ENCODE measurements at places on chromosomes 7 and 10.
A peak's percentile ranks its signal among the peaks of the same experiment; 100 is the strongest.

DNA sequence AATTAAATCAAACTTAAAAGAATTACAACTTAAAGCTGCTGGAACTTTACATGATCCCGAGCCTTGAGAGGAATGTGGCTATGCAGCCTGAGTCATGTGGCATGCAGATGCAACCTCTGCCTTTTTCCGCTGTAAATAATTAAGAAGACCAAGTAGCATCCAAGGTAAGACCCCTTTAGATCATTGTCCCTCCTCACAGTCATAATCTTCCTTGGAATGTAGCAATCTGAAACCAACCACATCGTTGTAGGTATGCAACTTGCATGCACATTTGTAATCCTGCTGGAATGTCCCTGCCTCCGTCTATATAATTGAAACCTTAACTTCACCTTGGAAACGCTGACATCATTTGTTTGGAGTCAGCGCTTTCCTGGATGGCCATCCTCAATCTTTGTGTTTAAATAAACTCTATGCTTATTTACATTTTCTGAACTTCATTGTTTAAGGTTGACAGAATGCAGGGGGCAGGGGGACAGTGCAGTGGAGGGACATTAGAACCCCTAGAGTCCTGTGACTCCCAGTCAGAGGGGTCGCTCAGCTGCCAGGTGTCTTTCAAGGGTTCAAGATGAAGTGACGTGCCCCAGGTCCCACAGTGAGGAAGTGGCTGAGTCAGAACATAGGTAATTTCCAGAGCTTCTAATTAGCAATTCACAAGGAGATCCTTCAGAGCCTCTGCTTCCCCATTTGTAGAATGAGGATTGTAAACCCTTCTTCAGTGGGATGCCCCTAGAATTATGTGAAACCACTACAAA, 110.7 kb downstream of the RALA start:
- DNase-seq = peak; percentile 23

- DNase-seq = no peak
Observed at GRCh38 chr10:101691081-101691480, 3.9 kb downstream of the FBXW4 start.

DNA sequence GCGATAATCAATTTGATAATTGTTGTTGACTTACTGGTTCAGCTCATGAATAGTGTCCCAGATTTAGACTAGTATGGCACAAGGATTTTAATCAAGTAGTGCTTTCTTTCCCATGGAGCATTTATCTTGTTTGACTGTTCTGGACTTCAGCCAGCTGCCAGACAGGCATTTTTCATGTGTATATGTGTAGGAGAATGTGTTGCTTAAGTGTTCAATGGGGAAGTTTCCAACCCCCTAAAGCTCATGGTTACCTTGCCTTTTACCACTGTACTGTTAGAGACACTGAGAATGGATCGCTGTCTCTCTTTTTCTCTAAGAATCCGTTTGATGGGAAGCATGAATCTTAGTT, 103.9 kb downstream of the LRRC4 start:
- peak; percentile 44 for DNase-seq

DNA sequence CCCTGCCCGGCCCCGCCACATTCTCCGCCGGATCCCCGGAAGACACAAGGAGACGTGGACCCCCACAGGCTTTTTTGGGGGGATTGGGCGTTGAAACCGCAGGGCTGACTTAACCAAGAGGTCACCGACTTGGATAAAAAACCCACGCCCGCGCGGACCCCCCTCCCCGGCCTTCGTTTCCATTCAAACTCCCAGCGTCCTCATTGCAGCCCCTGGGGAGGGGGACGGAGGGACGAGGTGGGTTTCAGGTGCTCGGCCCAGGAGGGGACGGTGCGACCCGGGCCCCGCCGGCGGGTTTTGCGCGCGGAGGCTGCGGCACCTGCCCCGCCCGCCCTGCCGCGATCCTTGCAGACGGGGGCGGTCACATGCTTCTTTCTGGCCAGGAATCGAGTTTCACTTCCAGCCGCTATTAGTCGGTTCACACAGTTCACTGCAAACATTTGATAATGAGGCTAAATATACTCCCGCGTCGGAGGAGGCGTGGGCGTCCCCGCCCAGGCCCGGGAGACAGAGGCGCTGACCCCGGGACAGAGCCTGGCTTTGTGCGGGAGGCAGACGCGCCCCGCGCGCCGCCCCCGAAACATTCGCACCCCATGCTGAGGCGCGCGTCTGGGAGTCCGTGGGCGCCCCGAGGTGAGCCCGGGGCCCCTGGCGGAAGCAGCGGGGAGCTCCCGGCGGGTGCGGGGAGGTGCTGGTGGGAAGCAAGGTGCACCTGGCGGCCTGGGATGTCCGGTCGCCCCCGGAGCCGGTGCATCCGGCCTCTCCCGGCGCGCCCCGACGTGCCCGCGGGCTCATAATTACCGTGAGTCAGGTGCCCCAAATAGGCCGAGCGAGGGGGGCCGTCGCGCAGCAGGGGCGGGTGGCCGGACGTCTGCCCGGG, 2.7 kb upstream of the PDGFA start:
- DNase-seq = peak; percentile 65

GRCh38 chr10:22673091-22673392, 41.3 kb downstream of the PIP4K2A start:
- DNase-seq = no peak

DNA sequence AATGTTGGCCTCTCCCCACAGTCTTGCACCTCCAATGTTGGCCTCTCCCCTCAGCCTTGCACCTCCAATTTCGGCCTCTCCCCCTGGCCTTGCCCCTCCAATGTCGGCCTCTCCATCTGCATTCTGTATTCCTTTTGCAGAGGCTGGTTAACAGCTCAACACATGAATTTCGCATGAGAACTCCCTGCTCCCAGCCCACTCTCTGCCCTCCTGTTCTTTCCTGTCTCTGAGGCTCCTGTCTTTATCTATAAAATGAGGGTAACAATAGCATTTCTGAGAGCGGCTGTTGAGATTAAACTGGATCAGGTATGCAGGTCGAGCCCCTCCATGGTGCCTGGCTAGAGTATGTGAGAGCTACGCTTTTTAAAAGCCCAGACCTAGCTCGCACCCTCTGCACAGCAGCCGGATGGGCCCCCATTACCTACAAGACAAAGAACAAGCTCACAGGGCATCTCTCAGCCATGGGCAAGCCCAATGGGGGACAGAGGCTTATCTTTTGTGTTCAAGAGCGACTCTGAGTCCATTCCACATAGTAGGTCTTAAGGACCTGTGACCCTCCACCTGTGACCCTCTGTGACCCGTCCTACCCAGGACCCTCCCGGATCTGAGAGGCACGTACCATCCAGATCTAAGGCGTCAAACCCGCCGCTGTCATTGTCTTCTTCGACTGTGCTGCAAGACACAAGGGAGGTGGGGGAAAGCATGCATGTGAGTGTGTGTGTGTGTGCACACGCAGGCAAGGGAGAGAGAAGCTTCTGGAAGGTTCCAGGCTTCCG, 82.2 kb upstream of the GNA12 start:
- no peak for DNase-seq

DNA sequence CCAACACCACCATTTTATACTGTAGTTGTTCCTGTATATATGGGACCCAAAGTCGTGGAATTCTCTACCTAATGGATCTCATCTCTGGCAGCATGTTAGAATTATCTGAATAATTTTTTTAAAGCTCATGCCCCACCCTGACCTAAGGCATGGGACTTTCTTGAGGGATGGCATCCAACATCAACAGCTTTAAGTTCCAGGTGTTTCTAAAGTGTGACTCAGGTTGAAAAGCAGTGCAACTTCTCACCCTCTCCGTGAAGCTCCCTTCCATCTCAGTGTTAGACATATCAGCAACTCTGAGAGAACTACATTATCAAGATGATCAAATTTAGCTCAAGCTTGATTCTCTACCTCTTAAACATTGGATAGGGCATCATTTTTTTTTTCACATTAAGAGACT, 18.1 kb upstream of the RAB18 start:
- DNase-seq = no peak

Measured in inflammatory macrophage (primary cell).